Activated CD8-positive, alpha-beta memory T cell treated with anti-CD3 and anti-CD28 coated beads for 4 hours (primary cell): ENCODE measurements at places on chromosomes 3 and 15.

- DNase-seq = no peak
Measured at GRCh38 chr3:12902181-12902999, 61.0 kb upstream of the RPL32 start.

- DNase-seq = no peak
Measured at GRCh38 chr3:45688194-45688881, 858 bp upstream of the SACM1L start.

- no peak for DNase-seq
Measured at GRCh38 chr3:12816521-12817342, 20.3 kb downstream of the CAND2 start.

DNA sequence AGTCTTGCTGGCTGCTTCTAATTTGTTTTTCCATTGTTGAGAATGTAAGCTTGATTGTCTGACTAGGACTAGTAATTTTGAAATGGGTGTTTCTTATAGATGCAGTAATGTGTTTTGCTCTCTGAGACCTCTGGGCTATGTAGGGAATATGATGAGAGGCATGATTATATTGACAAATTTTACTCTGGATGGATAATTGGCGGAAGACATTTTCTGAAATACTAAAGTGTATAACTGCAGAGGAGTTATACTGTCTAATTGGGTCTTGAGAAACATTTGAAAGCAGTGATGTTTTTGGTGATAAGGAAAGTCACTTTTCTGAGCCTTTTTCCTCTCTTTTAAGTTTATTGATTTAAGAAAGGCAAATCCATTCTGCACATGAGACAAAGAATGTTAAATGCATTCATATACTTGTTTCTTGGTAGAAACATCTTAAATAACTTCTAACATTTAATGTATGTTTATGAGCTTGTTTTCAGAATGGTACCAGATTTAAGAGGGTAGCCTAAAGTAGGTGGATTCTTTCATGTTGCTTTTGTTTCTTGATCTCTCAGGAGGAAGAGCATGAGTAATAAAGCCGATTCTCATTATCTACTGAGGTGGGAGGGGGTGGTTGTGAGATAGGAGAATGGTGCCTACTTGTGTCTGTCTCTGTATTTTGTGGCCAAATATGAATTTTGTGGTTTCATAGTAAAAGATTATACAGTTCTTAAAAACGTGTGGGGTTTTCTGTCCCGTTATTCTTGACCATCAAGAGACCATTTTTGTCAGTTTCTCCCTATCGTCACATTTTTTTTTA, 2.0 kb downstream of the ATP2C1 start:
- no peak for DNase-seq

DNA sequence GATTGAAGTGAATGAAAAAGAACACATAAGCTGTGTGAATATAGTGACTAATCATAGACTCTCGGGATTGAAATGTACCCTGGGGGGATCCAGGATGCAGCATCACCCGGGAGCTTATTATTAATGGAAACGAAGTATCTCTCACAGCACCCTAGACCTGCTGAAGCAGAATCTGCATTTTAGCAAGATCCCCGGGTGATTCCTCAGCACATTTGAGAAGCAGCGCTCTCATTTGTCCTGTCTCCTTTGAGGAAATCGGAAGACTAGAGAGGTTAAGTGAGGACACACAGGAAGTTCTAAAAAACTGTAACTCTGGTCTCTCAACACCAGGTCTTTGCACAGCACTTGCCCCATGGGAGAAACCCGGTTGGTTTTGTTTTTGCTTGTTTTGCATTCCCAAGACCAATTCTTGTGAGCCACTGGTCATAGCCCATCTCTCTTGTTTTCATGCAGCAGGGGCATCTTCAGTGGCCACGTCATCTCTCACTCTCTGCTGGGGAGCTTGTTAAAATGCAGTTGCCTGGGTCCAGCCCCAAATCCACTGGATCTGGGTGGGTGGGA, 30.2 kb downstream of the ZNF710 start:
- no peak for DNase-seq
